Left hindlimb (tissue), 1 donor: ENCODE measurements at places on chromosomes 7 and 10.

DNA sequence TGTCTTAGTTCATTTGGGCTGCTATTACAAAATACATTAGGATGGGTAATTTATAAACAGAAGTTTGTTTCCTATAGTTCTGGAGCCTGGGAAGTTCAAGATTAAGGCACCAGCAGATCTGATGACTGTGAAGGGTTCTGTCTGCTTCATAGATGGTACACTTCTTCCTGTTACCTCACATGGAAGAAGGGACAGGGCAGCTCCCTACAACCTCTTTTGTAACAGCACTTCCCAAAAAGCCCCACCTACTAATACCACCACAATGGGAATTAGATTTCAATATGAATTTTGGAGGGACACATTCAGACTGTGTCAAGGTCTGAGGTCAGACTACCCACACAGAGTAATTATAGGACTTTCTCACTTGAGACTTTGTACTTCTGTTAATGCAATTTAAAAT lies 260.3 kb downstream of the ARHGAP12 start:
- no peak for DNase-seq

DNA sequence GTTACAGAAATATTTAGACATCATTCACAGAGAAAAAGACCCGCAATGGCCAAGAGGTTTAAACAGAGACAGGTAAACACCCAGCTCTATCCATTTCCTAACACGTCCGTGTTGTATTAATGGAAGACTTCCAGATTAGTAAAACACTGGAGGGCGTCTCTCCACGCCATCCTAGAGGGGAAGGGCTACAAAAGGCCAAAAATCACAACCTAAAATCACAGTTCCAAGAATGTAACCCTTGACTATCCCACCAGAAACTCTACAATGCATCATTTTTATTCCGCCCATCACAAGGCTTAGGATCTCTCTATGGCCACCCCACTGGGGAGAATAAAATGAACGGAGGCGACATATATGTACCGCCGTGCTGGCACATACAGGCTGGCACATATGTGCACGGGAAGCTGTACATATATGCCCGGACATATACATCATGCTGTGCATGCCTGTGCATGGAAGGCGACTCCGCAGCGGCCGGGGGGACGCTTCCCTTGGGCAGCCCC lies 734 bp downstream of the PCLO start:
- no peak for DNase-seq

GRCh38 chr7:106054971-106055532 lies 57.1 kb downstream of the SYPL1 start:
- DNase-seq: no peak

DNA sequence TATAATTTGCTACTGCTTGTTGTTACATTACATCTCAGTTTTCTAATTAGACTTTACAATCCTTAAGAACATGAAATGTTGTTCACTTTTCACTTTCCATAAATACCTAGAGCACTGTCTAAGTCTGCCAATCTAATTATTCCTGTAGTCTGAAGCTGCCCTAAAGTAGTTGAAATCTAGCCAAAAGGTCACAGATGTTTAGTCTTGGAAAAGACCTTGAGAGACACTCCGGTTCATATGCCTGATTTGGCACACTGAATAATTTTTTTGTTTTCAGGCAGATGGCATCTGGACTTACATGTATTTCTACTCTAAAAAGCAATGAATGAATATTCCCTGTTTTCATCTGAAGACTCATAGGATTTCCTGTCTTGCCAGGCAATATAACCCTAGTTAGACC lies 359.1 kb downstream of the ANKRD7 start:
- DNase-seq: no peak

DNA sequence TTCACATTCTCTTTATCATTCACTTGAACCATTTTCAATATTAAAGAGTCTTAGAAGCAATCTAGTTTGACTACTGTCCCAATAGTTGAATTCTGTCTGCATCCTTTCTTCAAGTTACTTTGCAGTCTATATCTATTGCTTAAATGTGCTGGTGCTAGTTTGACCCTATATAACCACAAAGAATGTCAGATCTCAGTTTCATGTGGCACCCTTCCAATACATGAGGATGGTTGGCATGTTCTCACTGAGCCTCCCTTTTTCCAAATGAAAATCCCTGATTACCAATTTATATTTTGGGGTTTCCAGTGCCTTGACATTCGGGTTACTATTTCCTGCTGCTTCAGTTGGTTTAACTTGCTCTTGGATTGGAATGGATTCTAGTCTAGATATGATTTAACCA lies 292.7 kb downstream of the EXOC4 start:
- DNase-seq: no peak

DNA sequence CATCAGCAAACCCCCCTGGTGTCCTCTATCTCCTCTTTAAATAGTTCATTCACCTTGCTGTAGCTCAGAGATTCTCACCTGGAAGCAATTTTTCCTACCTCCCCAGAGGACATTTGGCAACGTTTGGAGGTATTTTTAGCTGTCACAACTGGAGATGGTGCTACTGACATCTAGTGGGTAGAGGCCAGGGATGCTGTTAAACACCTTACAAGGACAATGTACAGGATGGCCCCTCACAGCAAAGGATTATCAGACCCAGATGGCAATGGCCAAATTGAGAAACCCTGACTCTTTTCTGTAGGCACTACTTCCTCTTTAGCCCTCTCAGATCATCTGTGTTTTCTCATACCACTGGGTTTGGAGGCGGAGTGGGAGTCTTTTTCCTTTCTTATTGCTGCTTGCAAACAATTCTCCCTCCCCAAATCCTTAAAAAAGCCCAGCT lies 13.2 kb upstream of the TRA2A start:
- no peak for DNase-seq

DNA sequence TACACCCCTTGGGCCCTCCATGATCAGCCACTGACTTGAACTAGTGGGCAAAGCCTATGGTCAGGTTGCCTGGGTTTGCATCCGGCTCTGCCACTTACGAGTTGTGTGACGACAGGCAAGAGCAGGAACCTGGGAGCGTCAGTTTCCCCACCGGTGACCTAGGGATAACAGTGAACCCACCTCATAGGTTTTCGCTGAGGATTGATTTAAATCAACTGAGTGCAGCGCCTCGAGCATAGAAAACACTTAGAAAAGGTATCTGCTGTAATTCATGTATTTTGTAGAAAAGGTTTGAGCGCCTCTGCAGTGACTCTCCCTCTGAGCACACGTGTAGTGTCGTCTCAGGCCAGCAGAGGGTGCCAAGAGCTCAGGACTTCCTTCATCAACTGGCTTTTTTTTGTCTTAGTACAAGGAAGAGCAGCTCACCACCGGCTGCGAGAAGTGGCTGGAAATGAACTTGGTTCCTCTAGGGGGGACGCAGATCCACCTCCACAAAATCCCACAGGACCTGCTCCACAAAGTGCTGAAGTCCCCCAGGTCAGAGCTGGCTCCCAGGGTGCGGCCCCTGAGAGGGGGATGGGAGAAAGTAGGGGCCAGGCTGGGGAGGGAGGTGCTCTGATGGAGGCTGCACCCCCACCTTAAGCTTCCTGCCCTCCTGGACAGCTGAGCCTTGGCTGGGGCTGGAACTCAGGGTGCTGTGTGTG lies 27.7 kb downstream of the BTBD16 start:
- DNase-seq: peak; percentile 73

DNA sequence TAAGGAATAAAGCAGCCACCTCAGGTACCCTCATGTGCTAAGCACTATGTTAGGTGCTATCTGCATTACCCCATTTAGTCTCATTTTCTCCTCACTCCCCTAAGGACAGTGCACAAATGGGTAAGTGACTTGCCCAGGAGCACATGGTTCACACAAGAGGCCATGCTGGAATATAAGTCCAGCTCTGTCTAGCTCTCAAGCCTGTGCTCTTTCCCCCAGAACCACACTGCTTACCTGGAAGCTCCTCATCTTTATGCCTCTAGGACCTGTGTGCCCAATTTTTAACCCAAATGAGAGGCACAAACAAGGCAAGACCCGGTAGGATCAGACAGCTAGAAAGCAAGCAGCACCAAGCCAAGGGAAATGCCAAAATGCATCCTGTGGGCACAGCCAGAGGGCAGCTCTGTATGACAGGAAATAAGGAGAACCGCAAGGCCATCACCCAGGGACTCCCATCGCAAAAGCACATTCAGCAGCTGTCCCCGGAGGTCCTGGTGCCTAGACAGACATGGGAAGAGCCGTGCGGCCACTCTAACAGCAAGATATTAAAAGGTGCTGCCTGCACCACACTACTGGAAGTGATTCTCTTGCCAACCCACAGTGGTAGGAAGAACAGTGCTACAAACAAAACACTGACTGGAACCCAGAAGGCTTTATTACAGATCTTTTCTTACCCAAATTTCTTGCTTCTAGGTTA lies 88.1 kb downstream of the GSAP start:
- peak; percentile 34 for DNase-seq

- no peak for DNase-seq
Observed at GRCh38 chr7:75762350-75762917, 9.6 kb downstream of the CCL26 start.

DNA sequence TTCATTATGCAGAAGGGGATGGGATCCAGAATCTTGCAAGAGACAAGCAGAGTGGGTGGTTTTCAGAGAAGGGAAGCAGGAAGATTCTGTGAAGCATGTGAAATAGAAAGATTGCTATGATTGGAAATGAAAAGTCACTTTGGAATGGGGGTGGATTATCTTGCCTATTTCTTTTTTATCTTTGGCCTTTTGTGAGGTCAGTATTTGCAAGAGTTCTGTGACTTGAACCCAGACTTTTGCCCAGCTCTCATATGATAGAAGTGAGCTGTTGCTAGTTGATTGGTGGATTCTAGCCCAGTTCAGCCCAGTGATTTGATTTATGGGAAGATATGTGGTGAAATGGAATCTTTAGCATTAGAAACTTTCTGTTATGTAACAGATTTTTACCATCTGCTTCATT lies 17.1 kb downstream of the ENTPD7 start:
- no peak for DNase-seq

DNA sequence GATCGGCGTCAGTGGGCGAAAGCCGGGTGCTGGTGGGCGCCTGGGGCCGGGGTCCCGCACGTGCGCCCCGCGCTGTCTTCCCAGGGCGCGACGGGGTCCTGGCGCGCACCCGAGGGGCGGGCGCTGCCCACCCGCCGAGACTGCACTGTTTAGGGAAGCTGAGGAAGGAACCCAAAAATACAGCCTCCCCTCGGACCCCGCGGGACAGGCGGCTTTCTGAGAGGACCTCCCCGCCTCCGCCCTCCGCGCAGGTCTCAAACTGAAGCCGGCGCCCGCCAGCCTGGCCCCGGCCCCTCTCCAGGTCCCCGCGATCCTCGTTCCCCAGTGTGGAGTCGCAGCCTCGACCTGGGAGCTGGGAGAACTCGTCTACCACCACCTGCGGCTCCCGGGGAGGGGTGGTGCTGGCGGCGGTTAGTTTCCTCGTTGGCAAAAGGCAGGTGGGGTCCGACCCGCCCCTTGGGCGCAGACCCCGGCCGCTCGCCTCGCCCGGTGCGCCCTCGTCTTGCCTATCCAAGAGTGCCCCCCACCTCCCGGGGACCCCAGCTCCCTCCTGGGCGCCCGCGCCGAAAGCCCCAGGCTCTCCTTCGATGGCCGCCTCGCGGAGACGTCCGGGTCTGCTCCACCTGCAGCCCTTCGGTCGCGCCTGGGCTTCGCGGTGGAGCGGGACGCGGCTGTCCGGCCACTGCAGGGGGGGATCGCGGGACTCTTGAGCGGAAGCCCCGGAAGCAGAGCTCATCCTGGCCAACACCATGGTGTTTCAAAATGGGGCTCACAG lies 1.1 kb downstream of the EGFR start:
- peak; percentile 50 for DNase-seq

DNA sequence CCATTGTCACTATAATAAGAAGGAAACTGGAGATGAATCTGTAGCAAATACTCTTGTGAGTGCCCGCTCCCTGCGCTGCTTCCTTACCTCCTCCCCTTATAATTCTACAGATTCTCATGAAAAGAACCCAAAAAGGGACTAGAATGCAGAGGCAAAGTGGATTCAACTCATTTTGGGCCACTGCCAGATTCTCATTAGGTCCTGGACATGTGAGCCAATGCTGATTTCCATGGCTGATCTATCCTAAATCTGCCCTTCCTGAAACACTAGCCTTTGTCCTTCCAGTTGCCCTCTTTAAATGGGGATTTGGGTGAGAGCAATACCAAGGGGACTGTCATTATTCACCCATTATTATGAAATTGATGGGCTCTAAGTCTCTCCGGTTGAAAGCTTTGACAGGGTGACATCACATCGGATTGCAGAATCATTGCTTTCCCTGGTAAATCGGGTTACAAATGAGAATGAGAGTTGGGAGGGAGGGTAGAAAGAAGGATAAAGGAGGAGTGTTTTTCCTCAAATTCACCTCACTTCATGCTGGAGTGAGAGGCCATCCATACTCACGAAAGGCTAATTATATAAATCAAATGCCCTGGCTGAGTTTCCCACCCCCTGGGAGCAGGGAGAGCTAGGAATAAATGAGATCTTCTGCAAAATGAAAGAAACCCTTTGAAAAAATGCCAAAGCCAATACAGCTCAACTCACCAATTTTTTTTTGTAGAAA lies 37.5 kb downstream of the PTN start:
- peak; percentile 51 for DNase-seq

DNA sequence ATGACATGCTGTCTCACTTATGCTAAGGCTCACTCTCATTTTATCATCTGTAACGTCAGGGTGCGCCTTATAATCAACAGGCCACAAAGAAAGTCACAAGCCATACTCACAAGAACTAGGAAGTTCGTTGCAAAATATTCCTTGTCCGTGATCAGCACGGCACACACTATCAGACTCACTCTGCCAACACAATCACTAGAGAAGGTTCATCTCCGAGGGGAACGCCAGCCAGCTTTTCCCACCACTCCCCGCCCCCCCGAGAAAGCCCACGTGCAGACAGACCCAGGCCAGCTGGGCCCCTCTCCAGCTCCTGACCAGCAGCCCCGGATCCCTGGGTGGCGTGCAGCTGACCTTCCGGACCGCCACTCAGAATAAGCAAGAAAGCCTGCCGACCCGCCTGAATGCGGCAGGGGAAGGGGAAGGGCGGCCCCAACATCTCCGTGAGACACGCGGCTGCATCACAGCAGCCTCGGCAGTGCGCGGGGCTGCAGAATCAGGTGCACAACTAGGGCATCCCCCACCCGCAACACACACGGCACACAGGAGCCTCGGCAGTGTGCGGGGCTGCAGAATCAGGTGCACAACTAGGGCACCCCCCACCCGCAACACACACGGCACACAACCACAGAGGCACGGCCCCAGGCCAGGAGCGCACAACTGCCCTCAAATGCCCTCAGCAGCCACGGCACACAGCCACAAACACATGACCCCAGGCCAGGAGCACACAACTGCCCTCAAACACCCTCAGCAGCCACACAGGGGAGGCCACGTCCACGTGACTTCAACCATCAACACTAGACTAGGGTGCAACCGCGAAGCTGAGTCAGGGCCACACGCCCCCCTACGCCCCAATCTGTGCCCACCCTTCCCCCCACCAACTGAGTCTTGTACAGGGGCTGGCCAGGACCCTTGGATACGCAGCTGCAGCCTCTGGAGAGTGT lies 2.5 kb upstream of the GPR146 start:
- no peak for DNase-seq

- DNase-seq: no peak
Observed at GRCh38 chr7:1719913-1720312, 49.8 kb downstream of the ELFN1 start.

DNA sequence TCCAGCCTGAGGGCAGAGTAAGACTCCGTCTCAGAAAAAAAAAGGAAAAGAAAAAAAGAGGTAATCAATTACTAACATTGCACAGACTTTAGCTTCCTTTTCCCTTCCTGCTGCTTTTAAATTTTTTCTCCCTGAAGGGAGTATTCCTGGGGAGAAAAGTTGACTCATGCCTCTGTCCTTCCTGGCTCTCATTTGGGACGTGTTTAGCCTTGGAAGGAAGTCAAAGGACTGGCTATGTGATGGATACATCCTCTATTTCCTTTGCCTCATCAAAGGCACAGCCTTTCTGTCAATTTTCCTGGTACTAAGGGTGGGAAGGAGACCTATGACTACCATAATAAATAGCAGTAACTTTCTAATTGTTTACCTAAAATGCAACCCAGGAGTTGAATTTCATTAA lies 77.6 kb downstream of the ITGA8 start:
- DNase-seq: no peak
